Progenitor cell of endocrine pancreas (in vitro differentiated cells): ENCODE measurements at places on chromosomes 4 and X. TPM values are rescaled to one million over a fixed set of nuclear protein-coding genes. Genes with fewer than 3 reads are reported as not detected.

Gene SLC7A11
- total RNA-seq = 8.2 and 12.3 TPM in 2 replicates

Gene LARP1B
- 22.3 and 23.2 TPM in 2 replicates for total RNA-seq

Gene MAGEA12
- total RNA-seq = not detected in 2 replicates

Gene CYTL1
- total RNA-seq = 1.2 TPM in 2 replicates

Gene RIPPLY1
- not detected in 2 replicates for total RNA-seq

Gene TCEAL9
- 111 and 118 TPM in 2 replicates for total RNA-seq

Gene XAGE1A
- total RNA-seq = not detected in 2 replicates

Gene PRR32
- not detected in 2 replicates for total RNA-seq
